ENCODE measurements at places on chromosomes 2 and 18. TPM values are rescaled to one million over a fixed set of nuclear protein-coding genes. Genes with fewer than 3 reads are reported as not detected.

Gene SF3B1
- 211 TPM for total RNA-seq

Gene NEU4
- total RNA-seq: 0.28 TPM

Gene AMER3
- not detected for total RNA-seq

Gene ELOA2
- not detected for total RNA-seq

Gene CHST9
- under 0.01 TPM for total RNA-seq

Gene IFIH1
- total RNA-seq: 8.5 TPM

Gene SERPINB4
- total RNA-seq: not detected

Gene CENPA
- 17.4 TPM for total RNA-seq

Gene BOLA3
- 29.0 TPM for total RNA-seq

Gene SGPP2
- total RNA-seq: under 0.01 TPM

Gene TGFBRAP1
- 14.4 TPM for total RNA-seq

Gene WDCP
- total RNA-seq: 11.6 TPM

Gene NYAP2
- not detected for total RNA-seq

Gene ABHD1
- under 0.01 TPM for total RNA-seq

Gene ASPRV1
- total RNA-seq: under 0.01 TPM

Gene METTL21A
- total RNA-seq: 15.9 TPM

Gene POTEI
- total RNA-seq: under 0.01 TPM

Gene NR4A2
- 0.85 TPM for total RNA-seq

Gene LYG2
- not detected for total RNA-seq

Gene ABCG5
- total RNA-seq: not detected
